ENCODE measurements at places on chromosomes 5 and 9.

GRCh38 chr9:126799034-126799433 is 5.8 kb upstream of the ZBTB43 start:
- DNase-seq: no peak

DNA sequence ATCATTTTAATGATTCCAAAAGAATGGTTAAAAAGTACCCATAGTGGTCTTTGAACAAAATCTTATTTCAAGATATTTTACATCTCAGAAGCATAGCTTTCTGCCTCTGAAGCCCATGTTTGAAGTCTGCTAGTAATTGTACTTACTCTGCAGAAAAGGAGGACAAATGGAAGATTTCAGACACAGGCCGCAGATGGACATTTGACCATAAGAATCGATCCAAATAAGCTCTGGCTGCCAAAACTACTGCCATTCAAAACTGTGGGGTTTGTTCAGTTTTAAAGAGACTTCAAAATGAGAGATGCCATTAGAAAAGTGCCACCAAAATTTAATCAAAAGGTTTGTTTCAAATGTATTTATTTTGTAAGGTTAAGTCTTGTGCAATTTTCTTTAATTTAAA is 306.7 kb downstream of the DTWD2 start:
- DNase-seq: no peak

- peak; percentile 33 for DNase-seq
These were observed 226.5 kb upstream of the TUT7 start for GRCh38 chr9:86580688-86581087.

DNA sequence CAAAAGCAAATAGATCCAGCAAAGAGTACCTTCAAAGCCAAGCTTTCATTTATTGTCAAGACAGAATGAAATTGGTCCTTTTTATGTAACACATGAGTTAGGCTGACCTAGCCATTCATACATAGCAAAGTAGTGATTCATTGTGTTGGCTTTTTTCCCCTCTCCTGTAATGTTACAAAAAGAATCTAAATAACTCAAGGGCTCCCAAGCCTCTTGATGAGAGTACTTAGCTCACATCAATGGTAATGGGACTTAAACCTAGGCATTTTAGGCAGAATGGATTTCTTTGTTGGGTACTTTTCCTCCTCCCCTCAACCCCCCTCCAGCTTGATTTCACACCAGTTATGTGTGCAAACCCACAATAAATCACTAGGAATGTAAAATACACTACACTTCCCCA is 123.7 kb downstream of the EBF1 start:
- no peak for DNase-seq

DNA sequence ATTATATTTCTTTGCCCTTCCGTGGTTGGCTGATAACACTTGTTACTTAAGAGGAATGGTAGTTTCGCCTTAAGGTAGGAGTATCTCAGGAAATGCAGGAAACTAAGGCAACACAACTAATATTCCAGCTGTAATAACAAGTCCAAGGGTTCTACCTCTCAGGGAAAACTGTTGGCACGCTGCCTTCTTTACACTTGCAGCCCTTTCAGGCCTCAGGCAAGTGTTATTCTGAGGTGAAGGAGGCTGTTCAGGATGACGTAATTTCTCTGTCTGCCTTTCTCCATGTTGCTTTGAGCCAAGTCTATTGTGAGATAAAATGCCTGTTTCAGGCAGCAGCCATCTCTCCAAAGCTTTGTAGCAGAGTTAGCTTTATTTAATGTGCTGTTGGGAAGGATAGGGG is 38.0 kb downstream of the VCAN start:
- no peak for DNase-seq

GRCh38 chr5:116497631-116498030 is 77.0 kb downstream of the SEMA6A start:
- no peak for DNase-seq

- no peak for DNase-seq
These were observed 21.2 kb downstream of the TRIM14 start for GRCh38 chr9:98097836-98098235.

GRCh38 chr5:181203777-181204112 is 1.3 kb downstream of the TRIM7 start:
- DNase-seq: no peak

Data from gastrocnemius medialis (tissue), 4 donors.